ENCODE measurements at places on chromosomes 7 and 10.

DNA sequence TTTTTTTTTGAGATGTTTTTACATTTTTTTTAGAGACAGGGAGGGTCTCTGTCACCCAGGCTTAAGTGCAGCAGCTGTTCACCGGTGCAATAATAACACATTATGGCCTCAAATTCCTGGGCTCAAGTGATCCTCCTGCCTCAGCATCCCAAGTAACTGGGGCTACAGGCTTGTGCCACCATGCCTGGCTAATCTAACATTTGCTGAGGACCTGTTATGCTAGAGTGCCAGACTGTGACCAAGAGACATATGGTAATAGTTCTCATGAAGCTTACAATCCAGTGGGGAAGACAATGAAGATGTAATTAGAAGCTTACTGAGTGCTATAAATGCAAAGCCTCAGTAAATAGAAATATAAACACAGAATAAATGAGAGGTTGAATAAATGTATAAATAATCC lies 17.6 kb upstream of the ORC5 start:
- no peak for DNase-seq

DNA sequence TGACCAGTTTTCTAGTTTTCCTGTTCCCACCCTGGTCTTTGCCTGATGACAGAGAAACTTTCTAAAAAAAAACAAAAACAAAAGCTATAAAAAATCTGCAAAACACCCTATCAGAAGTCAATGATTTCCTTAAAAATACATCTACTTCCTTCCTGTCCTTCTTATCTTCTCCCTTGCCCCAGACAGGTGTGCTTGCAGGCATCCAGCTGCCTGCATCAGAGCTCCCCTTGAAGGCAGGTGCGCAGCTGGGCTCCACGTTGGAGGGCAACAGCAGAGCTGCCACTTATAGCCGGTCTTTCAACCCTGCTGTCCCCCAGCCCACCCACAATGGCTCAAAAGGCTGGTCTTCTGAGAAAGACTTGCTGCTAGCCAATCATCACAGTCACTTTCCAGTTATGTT lies 29.8 kb downstream of the UBE2D4 start:
- no peak for DNase-seq

DNA sequence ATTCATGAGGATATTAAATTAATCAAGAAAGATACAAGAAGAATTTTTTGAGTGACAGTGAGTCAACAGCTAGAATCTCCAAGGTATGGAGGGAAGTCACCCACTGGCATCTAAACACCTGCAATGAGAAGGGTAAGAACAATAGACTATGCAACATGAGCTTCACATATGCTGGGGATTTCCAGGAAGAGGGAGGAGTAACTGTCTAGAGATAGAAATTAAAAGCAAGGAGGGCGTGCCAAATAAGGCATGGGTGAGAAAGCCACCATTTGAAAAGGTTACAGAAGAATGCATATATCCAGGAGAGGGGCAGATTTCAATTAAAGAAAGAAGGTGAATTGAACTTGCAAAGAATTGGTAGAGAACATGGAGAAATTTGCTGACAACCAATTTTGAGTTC lies 365.7 kb downstream of the GPR37 start:
- DNase-seq, result no peak

DNA sequence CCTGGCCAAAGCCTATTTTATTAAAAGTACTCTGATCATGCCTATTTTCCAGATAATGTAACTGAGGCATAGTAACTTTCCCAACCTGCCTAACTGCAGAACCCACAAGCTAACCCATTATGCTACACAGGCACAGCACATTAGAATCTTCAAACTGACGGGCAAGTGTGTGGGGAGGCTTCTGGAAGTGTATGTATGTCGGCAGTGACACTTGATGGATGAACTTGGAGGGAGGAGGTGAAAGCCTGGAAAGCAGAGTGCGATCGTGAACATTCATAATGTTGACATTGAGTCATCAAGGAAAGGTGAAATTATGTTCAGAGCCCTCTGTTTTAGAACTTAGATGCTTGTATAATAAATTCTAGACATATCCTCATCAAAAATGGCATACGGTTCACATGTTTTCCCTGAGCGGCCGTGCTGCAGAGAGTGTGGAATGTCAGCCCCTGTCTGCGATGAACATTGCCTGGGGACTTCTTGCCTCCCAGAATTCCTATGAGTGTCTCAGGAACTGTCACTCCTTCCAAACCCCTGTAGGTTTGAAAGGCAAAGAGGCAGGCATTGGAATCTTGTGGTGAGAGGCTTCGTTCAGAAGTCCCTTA lies 102.4 kb downstream of the SLIT1 start:
- DNase-seq, result no peak

DNA sequence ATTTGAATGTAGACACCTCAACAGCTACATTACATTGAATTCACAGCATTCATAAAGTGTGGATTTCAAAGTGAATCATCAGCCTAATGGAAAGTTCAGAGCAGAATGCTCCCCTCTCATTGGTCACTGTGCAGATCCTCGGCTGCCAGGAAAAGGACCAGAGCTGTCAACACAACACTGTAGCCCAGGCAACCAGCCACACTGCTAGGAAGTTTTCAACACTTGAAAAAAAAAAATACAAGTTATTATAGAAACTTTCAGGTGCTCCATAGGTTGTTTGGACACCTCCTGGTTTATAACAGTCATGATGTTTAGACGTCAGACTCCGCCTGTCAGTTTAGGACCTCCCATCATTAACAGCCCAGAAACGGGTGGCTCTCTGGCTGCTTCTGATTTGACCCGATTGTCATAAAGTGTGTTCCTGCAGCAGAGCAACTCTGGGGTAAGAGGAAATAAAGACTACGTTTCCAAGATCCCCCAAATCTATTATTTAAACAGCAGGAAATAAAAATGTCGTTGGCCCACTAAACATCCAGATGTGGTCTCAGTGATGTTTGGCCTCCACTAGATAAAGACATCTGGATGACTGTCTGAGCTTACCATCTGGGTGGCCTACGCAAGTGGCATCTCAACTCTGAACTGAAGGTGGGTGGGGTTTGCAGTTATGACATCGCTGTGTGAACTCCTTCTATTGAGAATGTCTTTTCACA lies 117.4 kb downstream of the CABCOCO1 start:
- DNase-seq, result no peak

DNA sequence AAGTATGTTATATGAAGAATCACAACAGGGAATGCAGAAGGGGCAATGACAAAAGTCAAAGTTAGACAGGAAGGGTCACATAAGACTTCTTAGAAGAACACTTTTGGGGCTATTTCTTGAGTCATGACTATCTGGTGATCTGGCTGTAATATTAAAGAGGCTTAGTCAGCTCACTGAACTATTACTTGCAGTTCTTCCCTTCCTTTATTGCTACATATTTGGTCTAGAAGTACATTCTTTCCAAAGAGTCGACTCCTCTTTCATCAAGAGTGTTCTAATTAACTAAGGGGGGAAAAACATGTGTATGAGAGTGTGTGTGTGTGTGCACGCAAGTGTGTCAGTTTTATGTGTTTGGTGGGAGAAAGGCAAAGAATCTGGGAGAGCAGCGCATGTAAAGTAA lies 247.3 kb upstream of the LRRTM3 start:
- no peak for DNase-seq

DNA sequence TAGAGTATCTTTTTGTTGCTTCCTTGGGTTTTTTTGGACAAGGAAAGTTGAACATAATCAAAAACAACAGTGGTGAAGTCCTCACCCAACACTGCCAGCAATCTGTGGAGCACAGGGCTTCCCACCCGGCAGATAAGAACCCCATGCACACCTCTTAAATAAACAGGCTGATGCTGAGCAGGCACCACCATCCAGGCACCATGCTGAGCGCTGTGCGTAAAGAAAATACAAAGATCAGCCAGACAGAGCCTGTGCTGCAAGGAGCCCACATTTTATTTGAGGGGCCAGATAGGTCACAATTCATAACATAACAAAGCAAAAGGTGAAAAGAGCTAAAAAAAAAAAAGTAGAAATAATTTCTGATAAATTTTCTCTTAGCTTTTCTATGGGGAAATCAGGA lies 231.2 kb downstream of the PTPRN2 start:
- DNase-seq, result no peak

- DNase-seq, result no peak
Measured at GRCh38 chr10:102775935-102776669, 32.4 kb downstream of the WBP1L start.

DNA sequence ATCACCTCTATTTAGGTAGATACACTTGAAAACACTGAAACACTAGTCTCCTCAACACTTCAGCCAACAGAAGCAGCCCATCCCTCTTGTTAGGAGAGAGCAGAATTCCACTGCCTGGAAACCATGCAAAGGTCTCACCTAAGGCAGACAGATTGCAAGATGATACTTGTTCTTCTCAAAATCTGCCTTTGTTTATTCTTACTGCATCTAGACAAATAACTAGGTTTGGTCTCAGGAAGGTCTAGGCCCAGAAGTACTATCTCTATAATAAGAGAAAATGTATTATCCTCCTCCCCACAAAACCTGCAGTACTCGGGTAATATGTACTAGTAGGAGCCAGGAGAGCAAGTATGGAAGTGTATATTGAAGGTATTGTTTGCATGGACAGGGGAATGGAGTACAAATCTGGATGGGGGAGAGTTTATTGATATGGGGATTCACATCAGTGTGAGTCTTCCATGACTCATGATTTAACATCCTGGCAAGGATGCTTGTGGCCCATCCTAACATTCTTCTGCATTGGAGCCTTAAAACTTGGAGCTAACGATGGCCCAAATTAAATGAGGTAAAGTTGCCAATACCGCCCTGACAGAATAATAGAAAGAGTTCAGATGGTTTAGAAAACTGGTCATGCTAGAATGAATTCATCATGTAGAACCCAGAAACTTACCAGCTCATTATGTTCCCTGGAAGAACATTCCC lies 109.2 kb downstream of the EPC1 start:
- no peak for DNase-seq

DNA sequence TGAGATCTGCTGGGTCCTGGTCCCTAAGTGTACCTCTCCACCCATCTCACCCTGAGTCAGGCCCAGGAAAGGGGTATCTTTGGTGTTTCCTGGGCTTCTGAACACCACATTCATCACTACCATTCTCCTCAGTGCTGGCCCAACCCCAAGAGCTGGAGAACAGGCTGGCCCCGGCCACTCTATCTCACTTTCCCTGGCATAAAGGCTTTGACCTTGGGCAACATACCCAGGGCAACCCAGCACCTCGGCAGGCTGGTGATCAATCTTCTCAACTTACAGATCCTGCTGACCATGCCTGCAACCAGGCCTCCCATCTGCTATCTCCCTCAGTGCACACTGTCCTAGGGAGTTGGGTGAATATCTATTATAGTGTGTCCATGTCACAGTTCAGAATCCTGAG lies 2.1 kb downstream of the VSIR start:
- DNase-seq, result no peak
